ENCODE measurements at places on chromosomes 12 and 14. TPM values are rescaled to one million over a fixed set of nuclear protein-coding genes. Genes with fewer than 3 reads are reported as not detected.

GRCh38 chr12:107497231-107497630 is 188.4 kb upstream of the PWP1 start:
- DNase-seq, result no peak

The CPNE6 gene
- not detected for total RNA-seq

- DNase-seq, result peak; percentile 35
Observed at GRCh38 chr12:22333713-22334409, 646 bp downstream of the ST8SIA1 start.

DNA sequence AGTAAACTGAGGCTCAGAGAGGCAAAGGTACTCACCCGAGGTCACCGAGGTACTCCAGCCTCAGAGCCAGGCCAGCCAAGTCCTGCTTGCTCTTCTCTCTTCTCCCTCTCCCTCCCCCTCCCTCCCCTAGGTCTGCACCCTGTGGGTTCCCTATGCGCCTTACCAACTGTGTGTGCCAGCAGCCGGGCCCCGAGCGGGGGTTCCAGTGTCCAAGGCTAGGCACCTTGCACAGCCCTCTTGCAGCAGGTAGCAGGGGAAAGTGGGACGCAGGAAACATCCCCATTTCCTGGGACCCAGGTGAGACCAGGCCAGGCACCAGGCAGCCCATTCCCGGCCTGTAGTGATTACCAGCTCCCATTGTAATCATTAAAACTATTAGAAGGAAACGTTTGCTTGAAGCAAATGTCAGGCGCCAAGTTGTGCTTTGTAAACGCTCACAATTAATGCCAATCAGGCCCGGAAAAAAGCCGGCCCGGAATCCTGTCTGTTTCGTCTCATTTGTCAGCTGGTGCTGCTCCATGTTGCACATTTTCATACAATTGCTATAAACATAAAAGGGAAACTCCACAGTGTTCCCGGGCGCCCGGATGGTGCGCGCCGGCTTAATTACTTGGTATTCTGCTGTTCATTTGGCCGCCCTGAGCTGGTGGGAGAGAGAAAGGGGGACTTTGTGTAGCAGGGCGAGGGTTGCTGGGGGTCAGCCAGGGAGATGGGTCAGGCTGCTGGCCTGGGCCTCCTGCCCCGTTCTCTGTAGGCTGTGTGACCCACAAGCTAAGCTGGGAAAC is 11.9 kb downstream of the FAM222A start:
- no peak for DNase-seq

GRCh38 chr12:22543246-22544037 is 900 bp downstream of the C2CD5 start:
- DNase-seq, result peak; percentile 17
